NCI-H146 (cell line): ENCODE measurements at places on chromosomes 7 and 10.

DNA sequence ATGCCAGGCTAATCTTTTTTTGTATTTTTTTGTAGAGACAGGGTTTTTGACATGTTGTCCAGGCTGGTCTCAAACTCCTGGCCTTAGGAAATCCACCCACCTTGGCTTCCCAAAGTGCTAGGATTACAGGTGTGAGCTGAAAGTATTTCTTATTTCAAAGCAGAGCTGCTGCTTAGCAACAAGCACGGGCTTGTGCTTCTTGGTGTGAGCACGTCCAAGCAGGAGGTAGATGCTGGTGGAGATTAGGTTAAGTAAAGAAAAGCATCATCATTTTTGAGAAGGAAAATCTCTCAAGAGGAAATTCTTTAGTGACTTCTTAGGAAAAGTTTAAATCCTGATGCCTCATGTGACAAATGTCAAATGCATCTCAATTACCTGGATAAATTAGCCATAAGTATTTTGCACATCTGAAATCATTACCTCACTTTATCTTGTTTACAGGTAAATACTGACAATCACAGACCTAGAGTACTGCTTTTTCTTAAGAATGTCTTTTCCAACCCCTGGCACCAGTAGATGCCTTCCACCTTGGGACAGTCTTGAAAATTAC, 431.8 kb upstream of the FZD8 start:
- no peak for DNase-seq

- peak; percentile 83 for DNase-seq
These were observed 26.3 kb downstream of the GAD2 start for GRCh38 chr10:26242706-26243350.

GRCh38 chr10:7611909-7612308, 54.9 kb downstream of the ITIH5 start:
- DNase-seq = no peak

DNA sequence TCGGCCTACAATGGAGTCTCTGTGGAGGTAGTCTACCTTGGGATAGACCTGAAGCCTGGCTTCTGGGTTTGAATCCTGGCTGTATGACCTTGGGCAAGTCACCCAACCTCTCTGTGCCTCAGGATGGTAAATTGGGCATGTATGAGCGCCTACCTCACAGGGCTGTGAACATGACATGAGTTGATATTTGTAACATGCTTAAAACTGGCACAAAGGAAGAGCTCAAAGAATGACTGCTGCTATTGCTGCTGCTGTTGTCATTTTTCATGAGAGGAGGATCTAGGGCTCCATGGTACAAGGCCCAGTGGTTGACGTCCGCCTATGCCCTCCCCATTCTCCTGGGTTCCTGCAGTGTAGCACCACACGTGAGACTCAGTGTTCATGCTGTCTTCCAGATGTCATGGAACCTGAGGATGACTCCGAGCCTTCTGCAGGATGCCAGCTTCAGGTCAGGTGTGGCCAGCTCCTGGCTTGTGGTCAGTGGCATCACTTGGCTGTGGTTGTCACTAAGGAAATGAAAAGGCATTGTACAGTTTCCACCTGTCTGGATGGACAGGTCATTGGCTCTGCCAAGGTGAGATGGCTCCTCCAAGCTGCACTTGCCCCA, 95.0 kb downstream of the WDFY4 start:
- DNase-seq = no peak

DNA sequence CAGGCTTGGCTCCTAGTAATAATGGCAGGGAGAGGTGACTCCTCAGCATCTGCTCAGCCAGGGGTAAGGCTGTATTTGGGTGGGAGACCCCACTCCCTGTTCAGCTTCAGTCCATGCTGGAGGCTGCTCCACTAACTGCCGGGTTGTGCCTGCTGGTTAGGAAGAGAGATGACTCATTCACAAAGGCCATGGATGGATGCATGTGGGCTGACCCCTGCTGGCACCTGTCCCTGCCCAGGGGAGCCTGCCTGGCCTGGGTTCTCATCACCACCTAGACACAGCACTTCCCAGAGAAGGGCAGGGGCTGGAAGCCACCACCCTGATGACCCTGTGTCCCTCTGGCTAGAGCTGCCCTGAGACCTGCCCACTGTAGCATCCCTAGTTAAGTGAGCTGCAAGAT, 59.0 kb downstream of the VSTM4 start:
- DNase-seq = peak; percentile 58
